Right atrium auricular region (tissue), 2 donors: ENCODE measurements at places on chromosomes 5 and 9. TPM values are rescaled to one million over a fixed set of nuclear protein-coding genes. Genes with fewer than 3 reads are reported as not detected.

- no peak for DNase-seq
Observed at GRCh38 chr9:132670457-132671391, at the start of gene GTF3C4. TSS of gene GTF3C4 (plus strand) at chr9:132670464. CDS start at chr9:132670599, 135 bp downstream.

- no peak for DNase-seq
Observed at GRCh38 chr9:94827584-94828304, 101.2 kb downstream of the AOPEP start.

GRCh38 chr5:95358848-95359247 lies 32.3 kb upstream of the FAM81B start:
- no peak for DNase-seq

PCDHGB2 gene
- total RNA-seq: 5.2 TPM

TAS2R1 gene
- total RNA-seq: not detected

ASPN gene
- total RNA-seq: 29.0 TPM

EXOSC2 gene
- 7.3 TPM for total RNA-seq
